Stimulated activated CD8-positive, alpha-beta memory T cell treated with anti-CD3 and anti-CD28 coated beads, Interleukin-15, amount 100 ng/mL, for 24 hours (primary cell): ENCODE measurements at places on chromosomes 2 and 18.

- DNase-seq = no peak
These were observed 1379.1 kb upstream of the CDH2 start for GRCh38 chr18:29556070-29556469.

DNA sequence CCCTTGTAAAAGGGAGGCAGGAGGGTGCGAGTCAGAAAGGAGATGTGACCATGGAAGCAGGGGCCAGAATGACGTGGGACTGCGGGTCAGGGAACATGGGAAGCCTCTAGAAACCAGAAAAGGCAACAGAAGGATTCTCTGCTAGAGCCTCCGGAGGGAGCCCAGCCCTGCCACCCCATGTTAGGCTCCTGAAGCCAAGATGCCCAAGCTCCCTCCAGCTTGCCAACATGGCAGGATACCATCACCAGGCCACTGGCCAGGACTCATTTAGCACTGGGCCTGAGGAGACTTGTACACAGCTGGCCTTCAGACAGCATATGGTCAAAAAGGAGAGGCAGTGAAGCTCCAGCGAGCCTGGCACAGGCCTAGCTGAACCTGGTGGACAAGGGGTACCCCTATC is 5.6 kb downstream of the TMEM247 start:
- DNase-seq = no peak

DNA sequence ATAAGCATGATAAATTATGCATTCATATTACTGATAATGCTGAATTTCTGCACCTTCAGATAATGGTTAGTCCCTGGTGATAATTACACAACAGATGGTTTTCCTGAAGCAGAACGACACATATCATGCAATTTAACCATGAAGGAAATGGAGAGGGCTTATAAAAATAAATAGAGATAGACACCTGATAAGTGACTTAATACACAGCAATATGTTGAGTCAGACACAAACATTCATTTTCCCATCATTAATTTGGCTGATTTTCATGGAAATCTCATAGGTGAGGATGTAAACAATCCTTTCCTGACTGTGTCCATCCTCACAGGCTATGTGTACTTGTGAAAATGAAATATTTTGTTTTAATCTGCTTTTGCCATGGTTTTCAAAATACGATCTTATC is 36.9 kb upstream of the DSEL start:
- no peak for DNase-seq

DNA sequence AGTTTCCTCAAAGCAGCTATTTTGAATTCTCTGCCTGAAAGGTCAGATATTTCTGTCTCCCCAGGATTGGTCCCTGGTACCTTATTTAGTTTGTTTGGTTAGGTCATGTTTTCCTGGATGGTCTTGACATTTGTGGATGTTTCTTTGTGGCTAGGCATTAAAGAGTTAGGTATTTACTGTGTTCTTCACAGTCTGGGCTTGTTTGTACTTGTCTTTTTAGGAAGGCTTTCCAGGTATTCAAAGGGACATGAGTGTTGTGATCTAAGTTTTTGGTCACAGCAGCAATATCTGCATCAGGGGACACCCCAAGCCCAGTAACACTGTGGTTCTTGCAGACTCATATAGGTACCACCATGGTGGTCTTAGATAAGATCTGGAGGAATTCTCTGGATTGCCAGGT is 11.8 kb downstream of the MYO3B start:
- no peak for DNase-seq

DNA sequence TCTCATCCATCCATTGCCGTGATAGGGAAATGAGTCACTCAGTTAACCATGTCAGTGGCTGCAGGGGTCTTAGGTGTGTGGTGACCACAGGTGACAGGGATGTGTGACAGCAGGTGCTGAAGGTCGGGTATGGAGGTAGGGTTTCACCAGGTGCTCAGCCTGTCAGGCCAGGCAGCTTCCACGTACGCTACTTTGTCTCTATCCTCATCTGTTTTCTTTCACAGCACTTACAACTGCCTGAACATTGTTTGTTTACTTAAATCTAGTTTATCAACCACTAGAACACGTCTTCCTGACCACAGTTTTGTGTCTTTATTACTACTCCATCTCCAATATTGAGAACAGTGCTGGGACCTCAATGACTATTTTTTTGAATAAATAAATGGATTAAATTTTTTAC is 11.4 kb upstream of the UXS1 start:
- DNase-seq = no peak

DNA sequence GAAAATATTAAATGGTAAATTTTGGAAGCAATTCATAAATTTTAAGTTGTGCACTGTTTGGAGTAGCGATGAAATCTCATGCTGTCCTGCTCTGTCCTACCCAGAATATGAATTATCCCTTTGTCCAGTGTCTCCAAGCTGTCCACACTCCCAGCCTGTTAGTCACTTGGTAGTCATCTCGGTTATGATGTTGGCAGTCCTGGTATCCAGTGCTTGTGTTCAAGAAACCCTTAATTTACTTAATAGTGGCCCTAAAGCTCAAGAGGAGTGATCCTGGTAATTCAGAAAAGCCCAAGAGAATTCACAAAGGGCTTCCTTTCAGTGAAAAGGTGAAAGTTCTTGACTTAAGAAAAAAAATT is 71.8 kb upstream of the STAM2 start:
- DNase-seq = no peak

DNA sequence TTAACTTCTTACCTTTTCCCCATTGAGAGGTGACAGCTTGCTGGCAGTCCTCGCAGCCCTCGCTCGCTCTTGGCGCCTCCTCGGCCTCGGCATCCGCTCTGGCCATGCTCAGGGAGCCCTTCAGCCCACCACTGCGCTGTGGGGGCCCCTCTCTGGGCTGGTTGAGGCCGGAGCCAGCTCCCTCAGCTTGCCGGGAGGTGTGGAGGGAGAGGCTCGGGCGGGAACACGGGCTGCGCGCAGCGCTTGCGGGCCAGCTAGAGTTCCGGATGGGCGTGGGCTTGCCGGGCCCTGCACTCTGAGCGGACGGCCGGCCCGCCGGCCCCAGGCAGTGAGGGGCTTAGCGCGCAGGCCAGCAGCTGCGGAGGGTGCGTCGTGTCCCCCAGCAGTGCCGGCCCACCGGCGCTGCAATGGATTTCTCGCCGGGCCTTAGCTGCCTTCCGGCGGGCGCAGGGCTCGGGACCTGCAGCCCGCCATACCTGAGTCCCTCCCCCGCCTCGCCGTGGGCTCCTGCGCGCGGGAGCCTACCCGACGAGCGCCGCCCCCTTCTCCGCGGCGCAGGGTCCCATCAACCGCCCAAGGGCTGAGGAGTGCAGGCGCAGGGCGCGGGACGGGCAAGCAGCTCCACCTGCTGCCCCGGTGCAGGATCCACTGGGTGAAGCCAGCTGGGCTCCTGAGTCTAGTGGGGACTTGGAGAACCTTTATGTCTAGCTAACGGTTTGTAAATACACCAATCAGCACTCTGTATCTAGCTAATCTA is 335.0 kb downstream of the CBLN2 start:
- DNase-seq = no peak

- no peak for DNase-seq
These were observed 7.3 kb downstream of the TNFRSF11A start for GRCh38 chr18:62332431-62332830.

- DNase-seq = no peak
These were observed 64.3 kb downstream of the BABAM2 start for GRCh38 chr2:27954771-27955383.

DNA sequence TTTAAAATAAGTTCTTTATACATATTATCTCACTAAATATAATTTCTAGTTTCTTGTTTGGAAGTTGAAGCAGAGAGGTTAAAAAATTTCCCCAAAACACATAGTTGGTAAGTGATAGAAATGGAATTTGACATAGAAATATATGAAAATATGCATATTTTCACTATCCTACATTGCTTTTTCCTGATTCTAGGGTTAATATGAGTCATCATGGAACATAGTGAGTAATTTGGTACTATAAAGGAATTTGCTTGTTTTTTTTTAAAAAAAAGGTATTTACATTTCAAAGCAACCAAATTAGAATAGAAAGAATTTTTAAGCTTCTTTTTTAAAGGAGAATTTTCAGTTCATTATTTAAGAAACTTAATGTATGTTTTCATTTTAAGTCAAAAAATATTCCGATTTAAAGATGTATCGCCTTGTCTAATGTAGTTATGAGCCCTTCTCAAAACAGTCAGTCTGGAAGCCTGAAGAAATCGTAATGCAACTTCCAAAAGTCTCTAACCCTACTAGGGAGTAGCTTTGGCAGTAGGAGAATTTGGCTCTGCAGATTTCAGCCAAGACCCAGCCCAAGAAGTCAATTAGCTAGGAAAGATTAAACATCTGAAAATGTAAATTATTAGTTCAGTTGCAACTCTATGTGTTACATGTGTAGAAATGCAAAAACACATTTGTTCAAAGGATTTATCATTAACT is 147.3 kb downstream of the RDH14 start:
- DNase-seq = no peak

- no peak for DNase-seq
These were observed 19.8 kb downstream of the C2orf49 start for GRCh38 chr2:105357122-105357521.

DNA sequence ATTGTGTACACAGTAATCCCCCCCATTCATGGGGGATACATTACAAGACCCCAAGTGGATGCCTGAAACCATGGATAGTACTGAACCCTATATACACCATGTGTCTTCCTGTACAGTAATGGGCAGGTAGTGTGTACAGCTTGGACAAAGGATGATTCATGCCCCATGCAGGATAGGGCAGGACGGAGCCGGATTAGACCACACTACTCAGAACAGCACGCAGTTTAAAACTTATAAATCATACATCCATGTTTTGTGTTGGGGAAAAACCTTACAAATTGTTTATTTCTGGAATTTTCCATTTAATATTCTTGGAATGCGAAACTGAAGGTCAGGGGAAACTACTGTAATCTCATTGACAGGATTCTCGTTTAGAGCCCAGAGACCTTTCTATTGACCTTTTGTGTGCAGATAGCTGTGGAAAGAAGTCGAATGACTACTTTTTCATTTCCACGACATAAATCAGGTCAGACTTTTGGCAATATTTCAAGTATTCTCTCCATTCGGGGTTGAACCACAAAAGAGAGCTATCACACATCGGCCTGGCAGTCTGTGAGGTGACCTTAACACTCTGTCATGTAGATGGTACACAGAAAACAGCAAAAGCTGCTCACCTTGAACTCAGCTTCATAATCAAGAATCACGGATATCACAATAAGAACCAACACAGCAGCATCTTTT is 9.9 kb upstream of the YPEL5 start:
- no peak for DNase-seq
